ENCODE measurements at places on chromosomes 13 and 19.

- no peak for DNase-seq
These were observed 22.5 kb upstream of the NDFIP2 start for GRCh38 chr13:79458436-79458835.

DNA sequence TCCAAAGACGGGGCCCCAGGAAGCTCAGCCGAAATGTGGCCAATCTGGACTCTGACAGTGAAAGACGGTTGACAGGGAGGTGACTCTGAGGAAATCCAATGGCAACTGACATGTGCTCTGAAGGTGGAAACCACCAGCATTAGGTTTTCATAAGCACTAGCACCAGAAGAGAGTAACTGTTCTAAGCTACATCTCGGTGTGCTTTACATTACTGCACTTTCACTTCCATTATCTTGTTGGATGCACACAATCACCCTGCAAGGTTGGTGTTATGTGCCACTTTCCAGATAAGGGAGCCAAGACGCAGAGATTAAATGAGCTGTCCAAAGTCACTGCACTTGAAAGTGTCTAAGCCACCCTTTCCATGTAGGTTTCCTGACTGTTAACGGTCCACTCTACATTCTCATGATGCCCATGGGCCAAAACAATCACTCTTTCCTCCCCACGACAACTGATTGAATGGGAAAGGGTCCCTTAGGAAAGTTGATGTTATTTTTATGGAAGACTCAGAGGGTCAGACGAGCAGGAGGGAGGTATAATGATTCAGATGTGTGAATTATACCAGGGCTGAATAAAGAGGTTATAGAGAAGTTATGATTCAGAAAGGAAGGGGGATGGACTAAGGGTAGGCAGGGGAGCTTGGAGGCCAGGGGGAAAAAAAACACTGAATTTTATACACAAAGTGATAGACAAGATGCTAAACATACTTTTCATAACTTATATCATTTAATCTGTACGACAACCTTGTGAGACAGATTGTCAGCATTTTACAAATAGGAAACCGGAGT, 52.8 kb downstream of the RUBCNL start:
- no peak for DNase-seq

DNA sequence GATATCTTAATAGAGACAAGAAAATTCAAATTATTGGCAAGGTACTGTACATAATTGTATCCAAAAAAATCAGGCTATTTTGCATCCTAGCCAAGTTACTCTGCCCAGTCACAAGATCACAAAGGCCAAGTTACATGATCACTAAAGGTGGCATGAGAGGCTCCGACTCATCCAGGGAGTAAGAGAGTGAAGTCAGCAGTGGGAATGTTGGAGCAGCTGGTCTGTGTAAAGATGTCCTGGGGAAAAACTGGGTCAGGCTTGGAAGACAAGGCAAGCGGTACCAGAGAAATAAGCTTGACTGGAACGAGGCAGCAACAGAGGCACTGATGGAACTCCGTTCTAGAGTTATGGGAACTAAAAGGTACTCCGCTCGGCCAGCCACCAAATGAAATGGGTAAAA, 50.2 kb upstream of the PSG2 start:
- no peak for DNase-seq

DNA sequence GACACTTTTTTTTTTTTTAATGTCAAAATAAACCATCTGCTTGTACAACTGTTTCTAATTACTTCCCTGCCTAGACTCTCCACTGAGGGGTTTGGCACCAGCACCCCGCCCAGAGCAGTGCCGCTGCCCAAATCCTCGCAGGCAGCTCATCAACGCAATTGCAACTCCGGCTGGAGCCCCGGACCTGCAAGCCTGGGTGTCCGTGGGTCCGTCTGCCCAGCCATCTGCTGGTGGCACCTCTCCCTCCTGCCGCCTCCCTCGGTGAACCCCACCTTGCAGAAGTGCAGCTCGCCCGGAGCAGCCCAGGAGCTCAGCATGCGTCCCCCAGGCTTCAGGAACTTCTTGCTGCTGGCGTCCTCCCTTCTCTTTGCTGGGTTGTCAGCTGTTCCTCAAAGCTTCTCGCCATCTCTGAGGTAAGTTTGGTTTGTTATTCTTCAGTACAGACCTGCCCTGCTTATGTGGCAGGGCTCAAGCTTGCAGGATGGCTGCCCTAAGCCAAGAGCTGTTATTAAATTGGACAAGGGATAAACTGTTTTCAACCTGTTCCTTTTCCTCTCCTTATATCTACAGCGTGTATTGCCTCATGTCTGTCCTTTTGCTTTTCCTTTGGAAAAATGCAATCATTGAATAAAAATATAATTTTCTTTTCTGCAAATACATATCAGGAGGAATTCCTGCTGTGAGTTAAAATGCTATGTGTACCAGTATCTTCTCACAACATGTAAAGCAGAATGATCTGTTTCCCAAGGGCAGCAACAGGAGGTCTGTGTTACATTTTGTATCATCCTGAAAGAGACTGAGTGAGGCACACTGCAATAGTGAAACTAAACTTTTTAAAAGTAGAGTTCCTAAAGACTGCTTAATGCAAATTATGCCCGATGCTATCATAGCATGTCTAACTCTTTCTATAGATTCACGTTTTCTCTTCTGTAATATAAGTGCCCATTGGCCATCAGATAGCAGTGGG, at the start of gene ITGBL1:
Gene ITGBL1, plus strand, starts transcription at position 157 of the 967 bp plus-strand sequence. Its CDS starts 159 bp downstream, at position 316.
- DNase-seq = no peak

GRCh38 chr13:42699912-42700311, 81.5 kb upstream of the FAM216B start:
- no peak for DNase-seq

DNA sequence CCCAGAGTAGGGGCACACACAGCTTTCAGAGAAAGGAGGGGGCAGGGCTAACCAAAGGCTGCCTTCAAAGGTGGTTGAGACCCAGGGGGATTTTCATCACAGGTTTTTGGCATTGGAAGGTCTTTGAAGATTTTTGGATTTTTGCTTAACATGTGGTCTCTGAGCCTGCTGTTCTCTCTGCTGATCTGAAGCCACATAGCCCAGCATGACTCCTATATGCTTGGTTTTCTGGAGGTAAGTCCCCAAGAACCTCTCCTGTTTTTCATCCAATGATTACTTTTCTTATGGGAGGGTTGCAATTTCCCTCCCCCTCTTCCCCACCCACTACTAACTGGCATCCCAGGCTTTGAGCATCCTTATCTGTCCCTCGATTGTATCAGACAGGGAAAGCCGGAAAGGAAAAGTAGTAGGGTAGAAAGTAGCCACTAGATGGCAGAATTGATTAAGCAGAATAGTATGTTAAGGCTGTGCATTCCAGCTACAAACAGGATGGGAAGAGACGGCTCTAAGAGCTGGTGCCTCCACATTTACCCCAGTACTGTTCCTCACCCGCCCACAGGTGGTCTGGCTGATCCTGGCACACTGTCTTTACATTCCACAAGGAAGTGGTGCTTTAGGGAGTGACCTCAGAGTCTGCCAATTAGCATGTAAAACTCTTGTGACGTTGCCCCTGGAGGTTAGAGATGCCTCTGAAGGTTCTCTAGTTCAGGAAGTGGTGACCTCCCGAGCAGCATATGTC, 218.9 kb upstream of the EDNRB start:
- no peak for DNase-seq

DNA sequence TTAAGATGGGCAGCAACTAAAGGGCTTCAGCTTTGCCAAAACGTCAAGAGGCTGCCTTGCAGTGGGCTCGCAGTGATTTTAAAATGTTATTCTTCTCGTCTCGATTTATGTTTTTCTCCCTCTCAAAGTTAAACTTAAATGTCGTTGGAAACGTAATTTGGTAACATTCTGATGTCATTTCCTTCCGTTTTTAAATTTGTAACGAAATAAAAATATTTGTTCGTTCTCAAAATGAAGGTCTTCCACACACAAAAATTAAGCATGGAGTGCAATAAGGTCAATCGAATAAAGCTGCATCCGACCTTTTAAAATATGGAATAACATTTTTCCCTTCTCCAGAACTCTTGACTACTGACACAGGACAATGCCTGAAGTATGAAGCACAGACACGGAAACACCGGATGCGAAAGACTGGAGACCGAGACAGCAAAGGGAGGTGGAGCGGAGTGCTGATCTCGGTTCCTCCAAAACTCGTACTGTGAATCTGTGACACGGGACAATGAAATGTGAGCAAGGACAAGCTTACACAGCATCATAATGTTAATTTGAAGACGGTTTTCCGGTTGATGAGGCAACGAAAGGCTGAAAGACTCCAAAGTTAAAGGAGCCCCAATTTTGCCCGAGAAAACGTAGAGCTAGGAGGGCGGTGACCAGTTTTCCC, 850 bp downstream of the MTMR6 start:
- DNase-seq = peak; percentile 63

GRCh38 chr13:29847501-29847983, 2.9 kb downstream of the UBL3 start:
- no peak for DNase-seq

DNA sequence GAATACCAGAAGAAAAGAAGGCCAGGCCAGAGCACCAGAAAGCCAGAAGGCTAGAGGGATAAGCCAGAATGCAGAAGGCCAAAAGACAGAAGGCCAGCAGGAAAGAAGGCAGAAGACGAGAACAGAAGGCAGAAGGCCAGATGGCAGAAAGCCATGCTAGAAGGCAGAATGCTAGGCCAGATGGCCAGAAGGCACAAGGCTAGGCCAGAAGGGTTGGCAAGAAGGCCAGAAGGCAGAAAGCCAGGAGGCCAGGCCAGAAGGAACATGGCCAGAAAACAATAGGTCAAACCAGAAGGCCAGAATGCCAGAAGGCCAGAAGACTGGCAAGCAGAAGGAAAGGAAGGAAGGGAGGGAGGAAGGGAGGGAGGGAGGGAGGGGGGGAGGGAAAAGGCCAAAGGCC, 188.8 kb downstream of the TUBA3C start:
- DNase-seq = no peak

GRCh38 chr19:33292595-33293254, 9.6 kb downstream of the CEBPA start:
- no peak for DNase-seq

GRCh38 chr13:50127726-50128291, 112.6 kb downstream of the KCNRG start:
- DNase-seq = no peak

DNA sequence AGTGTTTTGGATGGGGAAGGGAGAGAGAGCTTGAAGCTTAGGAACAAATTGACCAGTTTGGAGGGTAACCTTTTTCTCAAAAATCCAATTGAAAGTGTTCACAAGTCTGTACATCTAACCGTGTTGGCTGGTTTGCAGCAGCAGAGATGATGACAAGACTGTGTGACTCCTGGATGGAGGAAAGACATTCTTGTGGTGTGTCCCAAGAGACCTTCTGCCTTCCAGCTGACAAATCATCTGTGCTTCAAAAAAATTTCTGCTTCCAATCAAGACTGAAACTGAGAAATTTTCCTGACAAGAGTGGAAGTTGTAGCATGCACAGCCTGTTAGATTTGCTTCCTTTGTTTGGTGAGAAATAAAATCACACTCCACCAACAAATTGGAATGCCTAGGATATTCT, 56.2 kb downstream of the LACC1 start:
- DNase-seq = no peak

GRCh38 chr13:46389457-46390451, 2.7 kb upstream of the RUBCNL start:
- DNase-seq = peak; percentile 12

DNA sequence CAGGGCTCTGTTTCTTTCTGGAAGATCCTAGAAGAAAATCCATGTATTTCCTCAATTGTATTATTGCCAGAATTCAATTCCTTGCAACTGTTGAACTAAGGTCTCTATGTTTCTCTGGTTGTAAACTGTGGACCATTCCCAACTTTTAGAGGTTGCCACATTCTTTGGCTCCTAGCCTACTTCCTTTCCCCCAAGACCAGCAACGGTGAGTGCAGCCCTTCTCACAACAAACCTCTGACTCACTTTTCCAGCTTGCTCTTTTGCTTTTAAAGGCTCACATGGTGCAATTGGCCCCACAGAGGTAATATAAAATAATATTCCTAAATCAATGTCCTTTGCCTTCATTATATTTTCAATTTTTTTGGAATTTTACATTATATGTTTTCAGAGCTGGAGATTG, 371.3 kb downstream of the SLITRK5 start:
- no peak for DNase-seq

GRCh38 chr13:91962946-91963345, 564.5 kb downstream of the GPC5 start:
- DNase-seq = no peak

- DNase-seq = peak; percentile 76
These were observed 61.6 kb upstream of the MED4 start for GRCh38 chr13:48156466-48156865.

DNA sequence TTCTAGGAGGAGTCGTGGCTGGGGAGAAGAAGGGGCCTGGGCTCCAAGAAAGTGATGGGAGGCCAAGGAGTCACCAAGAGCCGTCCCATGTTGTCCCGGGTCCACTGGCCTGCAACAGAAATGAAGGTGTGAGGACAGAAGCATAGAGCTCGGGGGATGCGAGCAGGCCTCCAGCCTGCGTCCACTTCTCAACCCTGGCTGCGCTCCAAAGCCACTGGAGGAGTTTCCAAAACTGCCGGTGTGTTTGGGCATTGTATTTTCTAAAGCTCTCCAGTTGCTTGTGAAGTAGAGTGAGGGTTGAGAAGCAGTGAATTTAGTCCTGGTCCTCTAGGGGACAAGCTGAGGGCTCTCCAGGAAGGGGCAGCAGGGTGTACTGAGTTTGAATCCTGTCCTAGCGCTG, 13.0 kb downstream of the FFAR2 start:
- no peak for DNase-seq

- DNase-seq = no peak
These were observed 49.8 kb upstream of the TDRD3 start for GRCh38 chr13:60347174-60347573.

GRCh38 chr13:99214731-99215130, 14.1 kb downstream of the UBAC2 start:
- DNase-seq = no peak

GRCh38 chr19:12703046-12703445, 6.6 kb upstream of the FBXW9 start:
- no peak for DNase-seq

GRCh38 chr13:31090961-31091624, 70.6 kb downstream of the HSPH1 start:
- DNase-seq = no peak

GRCh38 chr19:4580021-4580901, 20.8 kb upstream of the SEMA6B start:
- no peak for DNase-seq

DNA sequence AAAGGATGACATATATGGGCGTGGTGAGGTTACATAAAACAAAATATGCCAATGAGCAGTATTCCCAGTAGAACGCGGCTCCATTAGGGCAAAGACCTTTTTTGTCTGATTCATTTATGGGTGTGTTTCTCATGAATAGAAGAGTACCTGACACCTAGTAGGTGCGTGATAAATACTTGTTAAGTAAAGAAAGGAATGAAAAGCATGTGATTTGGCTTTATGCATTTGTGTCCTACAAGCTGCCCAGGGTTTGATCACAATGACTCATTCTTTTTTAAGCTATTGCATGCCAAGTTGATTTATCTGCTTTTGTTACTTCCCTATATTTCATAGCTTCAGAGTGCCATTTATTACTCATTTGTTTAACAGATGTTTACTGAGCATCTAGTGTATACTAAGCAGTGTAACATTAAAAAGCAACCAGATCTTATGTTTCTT, 19.1 kb upstream of the KCTD4 start:
- no peak for DNase-seq

All from CD4-positive, alpha-beta memory T cell (primary cell).